ENCODE measurements at places on chromosomes 12 and 14.
A peak's percentile ranks its signal among the peaks of the same experiment; 100 is the strongest.

GRCh38 chr14:71108398-71109119 is 201.3 kb downstream of the PCNX1 start:
- DNase-seq, result no peak

DNA sequence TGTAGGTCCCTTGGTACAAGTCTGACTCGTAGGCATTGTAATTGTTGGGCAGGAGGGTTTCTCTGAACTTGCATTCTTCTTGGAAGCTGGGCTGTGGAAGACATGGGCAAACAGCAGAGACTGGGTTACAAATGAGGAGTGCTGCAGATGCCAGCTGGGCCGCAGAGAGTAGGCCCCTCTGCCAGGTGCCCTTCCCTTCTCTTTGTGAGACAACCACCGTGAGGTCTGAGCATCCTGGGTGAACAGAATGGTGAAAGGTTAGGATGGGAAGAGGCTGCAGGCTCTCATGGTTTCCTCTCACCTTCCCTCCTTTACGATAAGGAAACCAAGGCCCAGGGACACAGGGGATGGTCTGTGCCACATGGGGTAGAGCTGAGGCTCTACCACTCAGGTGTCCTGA is 11.3 kb downstream of the FGF6 start:
- no peak for DNase-seq

- DNase-seq, result no peak
Measured at GRCh38 chr12:124020514-124020949, 47.5 kb downstream of the ZNF664 start.

- no peak for DNase-seq
Measured at GRCh38 chr14:63654936-63655335, 13.3 kb upstream of the WDR89 start.

GRCh38 chr14:67172056-67172455 is 17.2 kb upstream of the GARIN2 start:
- no peak for DNase-seq

- no peak for DNase-seq
Measured at GRCh38 chr14:65709576-65709975, 297.0 kb downstream of the FUT8 start.

- DNase-seq, result no peak
Measured at GRCh38 chr14:71314717-71315116, 407.5 kb downstream of the PCNX1 start.

- peak; percentile 26 for DNase-seq
Measured at GRCh38 chr12:3803865-3804472, 51.1 kb upstream of the CRACR2A start.

- DNase-seq, result no peak
Measured at GRCh38 chr12:129002427-129002826, 149.1 kb downstream of the GLT1D1 start.

- DNase-seq, result no peak
Measured at GRCh38 chr14:22522466-22522957, 66.5 kb downstream of the DAD1 start.

DNA sequence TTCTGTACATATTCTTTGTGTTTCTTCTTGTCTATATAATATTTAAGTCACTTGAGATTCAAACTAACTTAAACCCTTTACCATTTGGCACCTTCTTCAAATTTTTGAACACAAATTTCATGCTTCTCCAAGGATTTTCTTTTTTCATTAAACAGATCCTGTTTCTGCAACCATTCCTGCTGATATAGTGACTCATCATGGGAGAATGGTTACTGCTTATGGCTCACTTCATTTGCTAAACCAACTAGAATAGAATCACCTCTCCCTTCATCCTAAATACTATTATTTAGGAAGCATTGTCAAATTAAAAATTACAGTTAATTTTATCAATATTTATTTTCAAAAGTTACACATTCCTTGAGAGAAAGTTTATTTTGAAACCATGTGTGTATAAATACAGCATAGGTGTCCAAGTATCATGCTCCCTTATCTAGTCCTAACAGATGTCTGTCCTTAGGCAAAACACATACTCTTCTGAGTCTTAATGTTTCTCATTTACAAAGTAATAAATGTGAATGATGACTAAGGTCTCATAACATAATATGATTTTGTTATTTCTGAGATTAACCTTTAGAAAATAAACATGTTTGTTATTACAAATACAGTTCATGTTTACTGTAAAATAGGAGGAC is 40.7 kb downstream of the PLCZ1 start:
- DNase-seq, result no peak

- no peak for DNase-seq
Measured at GRCh38 chr14:65213316-65213715, 111.0 kb upstream of the MAX start.

DNA sequence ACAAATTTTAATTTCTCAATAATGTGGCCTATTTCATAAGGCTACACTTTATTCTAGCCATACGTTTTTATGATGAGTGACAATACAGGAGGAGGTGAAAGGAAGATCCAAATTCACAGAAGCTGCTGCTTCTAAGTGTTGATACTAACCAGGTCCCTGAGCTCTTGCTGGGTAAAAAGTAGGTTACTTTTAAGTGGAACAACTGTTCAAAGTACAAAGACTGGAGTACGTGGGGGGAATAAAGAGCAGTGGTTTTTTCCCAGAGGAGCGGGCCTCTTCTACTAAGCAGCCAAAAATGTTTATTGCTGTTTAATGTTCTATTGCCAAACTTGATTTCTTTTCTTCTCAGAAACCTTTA is 301.8 kb downstream of the AEBP2 start:
- DNase-seq, result no peak

DNA sequence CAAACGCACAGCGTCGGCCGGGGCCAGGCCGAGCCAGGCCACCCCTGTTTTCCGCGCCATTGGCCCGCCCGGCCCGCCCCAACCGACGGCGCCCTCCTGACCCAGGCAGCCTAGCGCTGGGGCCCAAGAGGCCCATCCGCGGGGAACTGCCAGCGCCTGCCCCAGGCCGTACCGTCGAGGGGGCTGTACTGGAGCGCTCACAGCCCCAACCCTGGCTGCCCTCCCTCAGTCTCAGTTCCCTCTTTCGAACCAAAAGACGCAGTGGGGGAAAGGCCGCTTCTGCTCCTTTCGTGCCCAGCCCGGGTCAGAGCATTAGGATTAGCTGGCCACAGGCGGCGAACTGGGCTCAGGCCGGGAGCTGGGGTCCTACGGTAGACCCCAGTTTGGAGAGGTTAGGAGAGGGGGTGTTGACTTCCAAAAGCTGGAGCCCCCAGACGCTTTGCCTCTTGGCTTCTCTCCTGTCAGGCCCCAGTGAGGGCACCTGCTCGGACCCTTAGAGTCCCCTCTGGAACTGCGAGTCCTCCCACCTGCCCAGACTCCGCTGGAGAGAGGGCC is 1.9 kb downstream of the NKX2-1 start:
- no peak for DNase-seq

DNA sequence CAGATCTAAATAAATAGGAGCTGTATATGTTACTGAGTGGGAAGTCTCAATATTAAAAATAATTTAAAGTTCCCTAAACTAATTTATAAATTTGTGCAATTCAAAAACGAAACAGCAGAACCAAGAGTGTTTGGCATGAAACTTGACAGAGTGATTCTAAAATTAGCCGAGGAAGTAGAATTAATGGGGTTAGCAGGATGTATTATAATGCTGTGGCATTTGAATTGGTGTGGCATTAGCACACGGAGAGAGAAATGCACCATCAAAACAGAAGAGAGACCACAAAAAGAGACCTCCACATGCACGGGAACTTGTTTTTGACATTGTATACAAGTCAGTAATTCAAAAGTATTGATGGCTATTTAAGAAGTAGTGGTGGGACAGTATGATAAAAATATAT is 366.0 kb upstream of the RGS6 start:
- DNase-seq, result no peak

DNA sequence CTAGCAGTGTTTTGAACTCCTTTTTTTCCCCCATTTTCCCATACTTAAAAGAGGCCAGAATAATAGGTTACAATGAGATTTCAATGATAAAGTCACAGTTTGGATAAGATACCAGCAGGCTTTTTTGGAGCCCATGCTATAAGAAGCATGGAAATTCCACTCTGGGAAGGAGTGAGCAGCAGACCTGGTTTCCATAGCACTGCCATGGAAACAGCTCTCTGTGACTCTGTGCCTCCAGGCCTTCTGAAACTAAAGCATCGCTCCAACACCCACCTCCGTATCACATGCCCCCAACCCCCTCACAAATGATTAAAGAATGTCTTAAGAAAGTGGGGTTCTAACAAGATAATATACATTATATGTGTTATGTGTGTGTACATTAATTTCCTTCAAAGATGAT is 165.0 kb downstream of the GRIN2B start:
- no peak for DNase-seq

DNA sequence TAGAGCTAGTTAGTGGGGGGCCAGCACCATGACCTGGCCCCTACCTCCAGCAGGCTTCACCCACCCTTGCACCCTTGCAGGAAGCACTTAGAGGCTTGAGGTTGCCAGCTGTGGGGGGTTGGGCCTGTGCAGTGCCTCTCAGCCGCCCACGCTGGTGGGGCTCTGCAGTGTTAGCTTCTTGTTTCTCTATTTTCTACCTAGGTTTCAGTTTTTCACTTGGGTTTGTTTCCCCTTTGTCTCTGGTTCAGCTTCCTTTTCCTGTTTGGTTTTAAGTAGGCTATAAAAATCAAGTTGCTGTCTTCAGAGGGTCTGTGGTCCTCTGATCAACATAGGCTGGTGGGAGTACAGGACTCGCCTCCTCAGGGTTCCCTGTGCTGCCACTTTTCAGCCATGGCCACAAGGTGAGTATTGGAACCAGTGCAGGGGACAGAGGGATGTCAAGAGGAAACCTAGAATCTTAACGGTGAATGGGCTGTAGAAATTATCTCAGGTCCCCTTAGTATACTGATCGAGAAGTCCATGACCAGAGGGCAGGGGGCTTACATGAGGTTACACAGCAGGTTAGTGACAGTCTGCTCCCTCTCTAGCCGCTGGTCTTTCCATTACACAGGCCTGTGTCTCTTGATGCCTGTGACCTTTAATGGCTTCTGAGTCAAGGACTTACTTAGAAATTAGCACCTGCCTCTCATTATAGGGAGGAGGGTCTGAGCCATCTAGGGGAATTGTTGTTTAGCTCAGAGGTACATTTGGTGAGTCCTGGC is at the start of gene EVL:
EVL (plus strand) TSS at position 312 of the 761 bp plus-strand sequence; CDS start at position 391, 79 bp downstream.
- DNase-seq, result no peak

- no peak for DNase-seq
Measured at GRCh38 chr12:104334581-104334980, 31.0 kb downstream of the EID3 start.

GRCh38 chr14:89958966-89959365 is 3.2 kb downstream of the TDP1 start:
- no peak for DNase-seq

GRCh38 chr12:67469666-67470065 is 178.9 kb upstream of the DYRK2 start:
- no peak for DNase-seq

- DNase-seq, result no peak
Measured at GRCh38 chr12:106171117-106171750, 32.5 kb upstream of the NUAK1 start.

Measured in NCI-H187 treated with DMSO at 0.1 percent for 48 hours (cell line).